DMS79 treated with DMSO at 0.1 percent for 48 hours (cell line): ENCODE measurements at places on chromosomes 6 and 20.

GRCh38 chr6:48541649-48542048, 430.7 kb upstream of the PTCHD4 start:
- no peak for DNase-seq

DNA sequence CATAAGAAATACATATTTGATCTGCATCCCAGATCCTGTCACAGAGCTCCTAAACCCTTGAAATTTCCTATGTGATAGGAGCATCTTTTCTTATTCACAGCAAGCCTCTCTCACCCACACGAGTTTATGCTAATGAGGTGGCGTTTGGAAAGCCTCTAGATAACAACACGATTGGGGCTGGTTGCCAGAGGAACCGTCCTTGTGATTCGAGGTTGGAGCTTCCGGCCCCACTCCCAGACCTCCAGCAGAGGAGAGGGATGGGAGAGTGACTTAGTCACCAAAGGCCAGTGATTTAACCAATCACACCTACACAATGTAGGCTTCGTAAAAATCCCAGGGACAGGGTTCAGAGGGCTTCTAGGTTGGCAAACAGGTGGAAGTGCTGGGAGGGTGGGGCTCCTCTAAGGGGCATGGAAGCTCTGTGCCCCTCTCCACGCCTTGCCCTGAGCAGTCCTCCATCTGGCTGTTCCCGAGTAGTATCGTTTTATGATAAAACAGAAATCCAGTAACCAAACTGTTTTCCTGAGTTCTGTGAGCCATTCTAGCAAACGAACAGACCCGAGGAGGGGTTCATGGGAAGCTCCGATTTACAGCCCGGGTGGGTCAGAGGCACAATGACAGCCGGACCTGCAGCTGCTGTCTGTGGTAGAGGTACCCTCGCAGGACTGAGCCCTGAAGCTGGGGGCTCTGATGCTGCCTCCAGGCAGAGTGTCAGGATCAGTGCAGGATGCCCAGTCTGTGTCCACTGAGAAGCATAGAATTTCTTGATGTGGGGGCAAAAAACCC, 238.1 kb upstream of the ARID1B start:
- DNase-seq, result no peak

GRCh38 chr20:531608-532007, 12.0 kb downstream of the CSNK2A1 start:
- no peak for DNase-seq

GRCh38 chr6:7201732-7202541, 94.2 kb downstream of the RREB1 start:
- DNase-seq, result peak; percentile 2
